ENCODE measurements at places on chromosomes 7 and 10. TPM values are rescaled to one million over a fixed set of nuclear protein-coding genes. Genes with fewer than 3 reads are reported as not detected.

- no peak overlapping the region for H3K27ac ChIP-seq
- DNase-seq = no peak
- no peaks in the 10 kb centered on the region for H3K27me3 ChIP-seq
- no peaks in the 10 kb centered on the region for H3K4me1 ChIP-seq
- no peaks in the 10 kb centered on the region for H3K36me3 ChIP-seq
- no peak overlapping the region for H3K4me3 ChIP-seq
Observed at GRCh38 chr7:68813551-68814080, 784.7 kb upstream of the AUTS2 start.

DNA sequence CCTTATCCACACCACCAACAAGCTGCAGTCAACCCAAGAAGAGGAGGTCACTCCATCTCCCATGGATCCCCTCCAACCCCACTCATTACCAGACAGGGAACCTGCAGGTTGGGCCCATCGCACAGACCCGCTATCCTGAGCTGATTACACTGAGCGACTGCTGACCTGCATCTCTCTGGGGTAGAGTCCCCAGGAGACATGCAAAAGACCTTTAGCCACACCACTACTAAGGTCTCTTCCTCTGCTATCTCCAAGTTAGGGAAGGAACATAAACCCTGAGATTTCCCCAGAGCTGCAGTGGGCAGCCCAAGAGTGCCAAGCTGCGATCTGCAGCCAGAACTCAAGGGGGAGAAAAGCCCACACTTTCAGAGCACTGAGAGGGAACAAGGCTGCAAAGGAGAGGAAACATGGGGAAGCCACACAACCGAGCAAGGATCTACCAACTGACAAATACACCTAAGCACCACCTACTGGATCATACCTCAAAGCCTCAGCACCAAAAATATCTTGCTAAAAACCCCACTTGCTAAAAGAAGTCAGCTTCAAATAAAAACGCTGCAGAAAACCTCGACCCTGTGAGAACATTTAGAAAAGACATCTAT is 298.2 kb downstream of the SORCS1 start:
- H3K4me1 ChIP-seq = no peaks in the 10 kb centered on the region
- H3K36me3 ChIP-seq = no peaks in the 10 kb centered on the region
- H3K27me3 ChIP-seq = no peaks in the 10 kb centered on the region

DNA sequence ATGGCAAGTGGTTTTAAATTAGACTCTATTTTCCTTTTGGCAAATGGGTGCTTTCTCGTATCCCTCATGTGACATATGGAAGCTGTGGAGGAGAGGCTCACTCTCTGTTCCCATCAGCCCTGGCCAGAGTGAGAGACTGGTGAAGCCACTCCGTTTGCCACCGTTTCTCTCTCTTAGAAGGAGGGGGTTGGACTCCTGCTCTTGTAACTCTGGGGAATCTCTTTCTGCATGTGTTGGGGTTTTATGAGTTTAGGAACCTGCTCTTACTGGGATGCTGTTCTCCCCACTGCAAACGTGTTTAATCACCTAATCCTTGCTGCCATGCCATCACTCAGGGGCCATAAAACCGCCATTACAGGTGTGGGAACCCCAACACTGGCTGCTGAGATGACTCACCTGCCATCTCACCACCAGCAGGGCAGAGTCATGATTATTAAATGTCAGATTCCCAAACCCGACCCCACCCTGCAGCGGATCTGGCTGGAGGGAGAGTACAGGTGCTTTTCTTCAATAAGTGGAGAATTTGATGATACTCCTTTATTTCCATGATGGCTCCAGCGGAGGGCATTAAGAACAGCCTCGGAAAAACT is 103.2 kb downstream of the ADCY1 start:
- H3K27ac ChIP-seq = no peak overlapping the region
- no peaks in the 10 kb centered on the region for H3K36me3 ChIP-seq
- DNase-seq = no peak
- H3K27me3 ChIP-seq = no peaks in the 10 kb centered on the region
- no peaks in the 10 kb centered on the region for H3K4me1 ChIP-seq

GRCh38 chr7:45593121-45593541 is 19.0 kb downstream of the ADCY1 start:
- H3K4me1 ChIP-seq = no peaks in the 10 kb centered on the region
- DNase-seq = peak; percentile 52
- no peak overlapping the region for H3K27ac ChIP-seq
- no peaks in the 10 kb centered on the region for H3K27me3 ChIP-seq
- H3K4me3 ChIP-seq = no peak overlapping the region
- no peaks in the 10 kb centered on the region for H3K36me3 ChIP-seq

- no peak for DNase-seq
- H3K36me3 ChIP-seq = no peaks in the 10 kb centered on the region
- no peak overlapping the region for H3K27ac ChIP-seq
- H3K27me3 ChIP-seq = no peaks in the 10 kb centered on the region
- H3K4me1 ChIP-seq = peaks cover 26% of the 10 kb centered on the region
Observed at GRCh38 chr10:660970-661596, 28.4 kb downstream of the DIP2C start.

- peak overlapping the region; percentile 46 for H3K27ac ChIP-seq
- H3K36me3 ChIP-seq = no peaks in the 10 kb centered on the region
- DNase-seq = no peak
- H3K4me3 ChIP-seq = peak overlapping the region; percentile 49
Observed at GRCh38 chr10:36181426-36182178, 539.5 kb upstream of the FZD8 start.

GRCh38 chr10:74418285-74418872 is 267.4 kb downstream of the ADK start:
- no peaks in the 10 kb centered on the region for H3K36me3 ChIP-seq
- H3K27me3 ChIP-seq = no peaks in the 10 kb centered on the region
- no peak for DNase-seq

GRCh38 chr10:112950714-112951358 is 789 bp downstream of the TCF7L2 start:
- peak overlapping the region; percentile 92 for H3K27ac ChIP-seq
- H3K4me3 ChIP-seq = peak overlapping the region; percentile 83
- no peaks in the 10 kb centered on the region for H3K27me3 ChIP-seq
- H3K36me3 ChIP-seq = no peaks in the 10 kb centered on the region
- no peak for DNase-seq

GRCh38 chr7:7805511-7806153 is 87.2 kb upstream of the RPA3 start:
- peaks cover 10% of the 10 kb centered on the region for H3K36me3 ChIP-seq
- no peak overlapping the region for H3K4me3 ChIP-seq
- H3K27me3 ChIP-seq = no peaks in the 10 kb centered on the region
- DNase-seq = no peak

- peaks cover 14% of the 10 kb centered on the region for H3K36me3 ChIP-seq
- no peak overlapping the region for H3K27ac ChIP-seq
- H3K4me3 ChIP-seq = no peak overlapping the region
- DNase-seq = no peak
- H3K4me1 ChIP-seq = no peaks in the 10 kb centered on the region
Observed at GRCh38 chr10:123229927-123230630, 75.9 kb downstream of the BUB3 start.

DNA sequence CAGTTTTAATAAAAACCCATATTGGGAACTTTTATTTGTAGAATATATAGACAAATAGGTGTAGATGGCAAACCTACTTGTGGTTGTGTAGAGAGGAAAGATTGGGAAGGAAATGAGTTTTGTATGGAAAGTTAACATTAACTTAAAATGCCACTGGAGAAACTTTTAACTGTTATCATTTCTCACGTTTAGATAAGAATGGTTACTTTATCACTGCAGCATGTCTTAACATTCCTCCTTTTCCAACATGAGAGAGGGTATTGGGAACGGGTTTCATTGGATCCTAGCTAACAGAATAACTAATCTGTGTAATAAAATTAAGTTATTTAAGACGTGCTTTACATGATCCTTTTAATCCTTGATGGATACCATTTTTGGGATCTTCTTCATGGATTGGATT is 1.8 kb downstream of the LUC7L2 start:
- H3K27ac ChIP-seq = no peak overlapping the region
- H3K4me3 ChIP-seq = peak overlapping the region; percentile 86
- H3K27me3 ChIP-seq = no peaks in the 10 kb centered on the region
- no peak for DNase-seq

DNA sequence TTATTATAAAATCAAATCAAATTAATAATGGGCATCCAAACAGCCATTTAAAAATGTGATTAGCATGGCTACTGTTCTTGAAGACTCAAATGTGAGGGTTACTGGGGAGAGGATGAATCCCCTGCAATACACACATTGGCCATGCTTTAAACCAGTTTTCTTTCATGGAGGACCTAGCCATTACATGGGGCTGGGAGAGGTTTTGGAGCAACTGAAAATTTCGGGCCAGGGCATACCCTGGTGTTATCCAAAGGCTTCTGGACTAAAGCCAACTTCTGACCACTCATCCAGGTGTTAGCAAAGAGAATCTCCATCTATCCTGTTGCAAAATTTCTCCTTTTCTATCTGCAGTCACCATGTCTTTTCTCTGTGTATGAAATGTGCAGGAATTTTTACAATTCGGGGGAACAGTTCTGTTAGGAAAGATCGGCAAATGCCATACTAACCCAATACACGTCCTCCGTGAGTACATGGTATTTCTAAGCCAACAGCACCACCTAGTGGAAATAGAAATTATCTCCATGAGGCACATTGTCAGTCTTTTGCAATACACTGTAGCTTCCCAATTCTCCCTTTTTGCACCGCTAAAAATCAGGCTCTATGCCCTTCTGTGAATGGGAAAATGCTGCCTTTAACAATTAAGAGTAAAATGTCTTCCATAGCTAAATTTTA is 47.0 kb upstream of the ZNF107 start:
- no peaks in the 10 kb centered on the region for H3K4me1 ChIP-seq
- no peak overlapping the region for H3K4me3 ChIP-seq
- no peak overlapping the region for H3K27ac ChIP-seq
- DNase-seq = no peak

- no peak for DNase-seq
- H3K27me3 ChIP-seq = no peaks in the 10 kb centered on the region
- peaks cover 15% of the 10 kb centered on the region for H3K36me3 ChIP-seq
- H3K27ac ChIP-seq = no peak overlapping the region
- H3K4me1 ChIP-seq = no peaks in the 10 kb centered on the region
Observed at GRCh38 chr7:2734751-2735571, 47.0 kb downstream of the AMZ1 start.

DNA sequence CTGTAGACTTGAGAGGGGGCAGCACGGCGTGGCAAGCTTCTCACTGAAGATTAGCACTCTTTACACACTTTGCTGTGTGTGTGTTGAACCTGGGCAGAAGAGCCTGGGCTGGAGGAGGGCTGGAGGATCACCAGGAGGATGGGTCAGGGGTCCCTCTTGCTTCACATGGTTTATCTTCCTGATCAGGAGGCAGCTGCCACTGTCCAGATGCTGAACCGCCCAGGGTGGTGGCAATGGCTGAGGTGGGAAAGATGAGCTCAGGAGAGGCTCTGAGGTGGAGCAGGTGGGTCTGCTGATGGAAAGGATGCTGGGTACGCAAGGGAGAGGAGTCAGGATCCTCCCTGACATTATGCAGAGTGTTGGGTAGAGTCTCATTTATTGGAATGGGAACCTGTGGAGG is 191.5 kb downstream of the RAMP3 start:
- no peaks in the 10 kb centered on the region for H3K4me1 ChIP-seq
- no peak overlapping the region for H3K4me3 ChIP-seq
- DNase-seq = no peak
- no peak overlapping the region for H3K27ac ChIP-seq

GRCh38 chr7:155763122-155763521 is 49.1 kb downstream of the SHH start:
- H3K27me3 ChIP-seq = no peaks in the 10 kb centered on the region
- peaks cover 42% of the 10 kb centered on the region for H3K36me3 ChIP-seq
- no peak for DNase-seq
- no peak overlapping the region for H3K27ac ChIP-seq
- no peaks in the 10 kb centered on the region for H3K4me1 ChIP-seq

- H3K36me3 ChIP-seq = no peaks in the 10 kb centered on the region
- H3K27ac ChIP-seq = peak overlapping the region; percentile 99
- H3K4me3 ChIP-seq = peak overlapping the region; percentile 42
- H3K4me1 ChIP-seq = peaks cover 55% of the 10 kb centered on the region
Observed at GRCh38 chr7:601595-602340, 82.1 kb upstream of the PDGFA start.

DNA sequence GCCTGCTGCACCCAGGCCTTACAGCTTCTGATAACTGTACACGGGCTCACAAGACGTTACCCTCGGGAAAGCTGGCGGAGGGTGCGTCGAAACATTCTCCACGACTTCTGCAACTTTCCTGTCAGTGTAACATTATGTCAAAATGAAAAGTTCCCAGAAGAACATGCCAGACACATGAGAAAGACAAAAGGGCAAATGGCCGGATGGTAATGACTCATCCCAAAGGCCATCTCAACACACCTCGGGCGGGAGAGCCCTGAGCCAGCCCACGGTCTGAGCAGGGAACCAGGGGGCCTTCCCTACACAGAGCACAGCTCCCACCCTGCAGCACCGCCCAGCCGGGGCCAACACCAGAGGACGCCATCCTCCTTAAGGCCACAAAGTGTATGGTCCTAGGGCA is 118.7 kb downstream of the MAD1L1 start:
- no peaks in the 10 kb centered on the region for H3K4me1 ChIP-seq
- no peak overlapping the region for H3K4me3 ChIP-seq
- DNase-seq = no peak
- H3K27ac ChIP-seq = no peak overlapping the region
- H3K36me3 ChIP-seq = no peaks in the 10 kb centered on the region
- no peaks in the 10 kb centered on the region for H3K27me3 ChIP-seq

Gene VIPR2
- 17.8 TPM for total RNA-seq

Gene CFAP70
- total RNA-seq = not detected

Gene INHBA
- 41.5 TPM for total RNA-seq

Gene ASB15
- total RNA-seq = not detected

Gene LFNG
- total RNA-seq = 102 TPM

Gene NPSR1
- total RNA-seq = not detected

Gene NUTM2E
- total RNA-seq = not detected

Gene NPS
- total RNA-seq = not detected

Gene IDI1
- 3.8 TPM for total RNA-seq

Gene FANK1
- total RNA-seq = not detected
